Esophagus squamous epithelium (tissue), 5 donors: ENCODE measurements at places on chromosomes 4 and X.

DNA sequence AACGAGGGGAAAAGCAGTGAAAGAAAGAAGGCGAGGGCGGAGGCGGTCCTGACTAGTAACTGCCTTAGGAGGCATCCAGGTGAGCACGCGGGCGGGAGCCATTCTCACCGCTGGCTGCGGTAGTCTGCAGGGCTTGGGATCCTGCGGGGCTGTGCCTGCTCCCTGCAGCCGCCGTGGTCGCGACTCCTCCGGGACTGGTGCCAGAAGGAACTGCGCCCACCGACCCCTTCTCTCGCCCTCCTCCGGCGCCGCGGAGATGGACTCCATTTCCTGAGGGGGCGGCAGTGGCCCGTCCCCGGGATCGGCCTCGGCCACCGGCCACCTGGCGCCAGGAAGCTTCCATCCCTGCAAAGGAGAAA lies 543 bp downstream of the NFXL1 start:
- DNase-seq, result no peak

- no peak for DNase-seq
Observed at GRCh38 chr4:71201817-71202576, 136.8 kb upstream of the SLC4A4 start.

- no peak for DNase-seq
Observed at GRCh38 chr4:173001571-173001970, 167.0 kb upstream of the GALNT7 start.

GRCh38 chrX:20267607-20267930 lies 860 bp upstream of the RPS6KA3 start:
- DNase-seq, result no peak

DNA sequence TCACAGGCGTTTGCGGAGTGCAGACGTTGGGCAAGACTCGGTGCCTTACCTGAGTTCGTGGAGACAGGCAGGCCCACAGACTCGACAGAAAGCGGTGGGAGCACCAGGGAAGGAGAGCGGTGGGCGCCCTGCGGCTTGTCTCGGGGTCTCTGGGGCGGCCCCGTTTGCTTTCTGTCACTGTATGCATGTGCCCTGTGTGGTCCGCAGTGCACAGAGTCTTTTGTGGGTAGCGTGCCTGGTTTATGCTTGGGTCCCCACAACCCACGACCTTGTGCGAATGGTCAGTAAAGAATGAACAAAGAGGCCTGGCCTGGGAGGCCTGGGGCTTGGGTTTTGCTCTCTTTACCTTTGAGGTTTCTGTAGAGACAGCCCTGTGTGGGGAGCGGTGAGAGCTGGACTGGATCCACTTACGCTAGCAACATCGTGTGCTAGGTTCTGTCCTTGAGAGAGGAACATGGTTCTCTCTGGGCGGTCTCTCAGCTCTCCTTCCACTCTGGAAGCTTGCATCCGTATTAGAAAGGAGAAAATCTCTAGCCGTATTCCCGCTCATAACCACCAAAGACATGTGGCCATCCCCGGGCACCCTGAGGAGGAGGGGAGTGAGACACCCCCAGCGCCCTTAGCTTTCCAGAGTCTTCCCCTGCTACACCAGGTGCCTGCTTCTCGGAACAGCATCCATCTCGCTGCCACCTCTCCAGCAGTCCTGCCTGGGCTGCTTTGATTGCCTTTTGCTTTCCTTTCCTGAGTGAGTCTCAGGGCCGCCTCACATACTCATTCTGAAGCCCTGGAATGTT lies 1.2 kb downstream of the TADA2B start:
- DNase-seq, result no peak

DNA sequence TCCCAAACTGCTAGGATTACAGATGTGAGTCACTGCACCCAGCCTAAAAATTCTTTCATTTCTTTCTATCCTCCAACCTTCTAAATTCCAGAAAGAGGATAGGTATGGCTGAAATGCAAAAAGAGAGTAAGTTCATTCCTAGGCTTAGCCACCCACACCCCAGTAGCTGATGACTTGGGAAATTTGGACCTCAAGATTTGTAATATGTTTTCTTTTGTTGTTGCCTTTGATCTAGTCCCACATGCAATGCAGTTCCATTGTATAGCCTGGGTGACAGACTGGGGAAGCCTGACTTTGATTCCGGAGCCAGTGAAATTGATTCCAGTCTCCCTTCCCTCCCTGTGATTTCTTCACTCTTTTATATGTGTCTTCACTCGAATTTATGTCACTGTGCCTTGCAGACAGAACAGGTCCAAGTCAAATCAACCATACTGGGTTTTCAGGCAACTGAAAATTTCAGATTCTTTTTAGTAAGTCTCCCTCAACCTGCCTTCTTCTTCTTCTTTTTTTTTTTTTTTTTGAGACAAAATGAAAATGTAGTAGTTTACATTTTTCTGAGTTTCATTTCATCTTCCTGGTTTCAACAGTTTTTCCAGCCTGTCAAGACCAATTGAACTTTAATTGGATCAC lies 176.2 kb upstream of the RBPJ start:
- DNase-seq, result no peak

DNA sequence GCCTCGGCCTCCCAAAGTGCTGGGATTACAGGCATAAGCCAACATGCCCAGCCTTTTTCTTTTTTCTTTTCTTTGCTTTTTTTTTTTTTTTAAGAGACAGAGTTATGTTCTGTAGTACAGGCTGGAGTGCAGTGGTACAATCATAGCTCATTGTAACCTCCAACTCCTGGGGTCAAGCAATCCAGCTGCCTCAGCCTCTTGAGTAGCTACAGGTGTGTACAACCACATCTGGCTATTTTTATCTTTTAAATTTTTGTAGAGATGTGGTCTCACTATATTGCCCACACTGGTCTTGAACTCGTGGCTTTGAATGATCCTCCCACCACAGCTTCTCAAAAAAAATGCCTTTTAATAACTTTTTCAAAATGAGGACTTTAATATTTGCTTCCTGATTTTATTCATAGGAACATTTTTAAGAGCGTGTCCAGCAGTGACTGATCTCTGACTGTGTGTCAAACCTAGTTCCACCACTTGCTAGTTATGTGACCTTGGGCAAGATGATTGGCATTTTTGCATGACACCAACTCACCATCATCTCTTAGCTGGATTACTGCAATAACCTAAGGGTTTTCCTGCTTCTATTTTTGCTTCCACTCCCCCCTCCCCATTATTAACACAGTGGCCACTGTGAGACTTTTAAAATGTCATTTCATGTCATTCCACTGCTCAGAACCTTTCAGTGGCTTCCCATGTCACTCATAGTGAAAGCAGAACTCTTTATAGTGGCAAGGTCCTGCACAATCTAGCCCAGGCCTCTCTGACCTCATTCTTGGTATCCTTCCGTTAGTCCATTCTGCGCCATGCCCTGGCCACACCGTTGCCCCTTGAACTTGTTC lies 4.5 kb upstream of the TNIP3 start:
- DNase-seq, result no peak
